ENCODE measurements at places on chromosomes 7 and 10.

DNA sequence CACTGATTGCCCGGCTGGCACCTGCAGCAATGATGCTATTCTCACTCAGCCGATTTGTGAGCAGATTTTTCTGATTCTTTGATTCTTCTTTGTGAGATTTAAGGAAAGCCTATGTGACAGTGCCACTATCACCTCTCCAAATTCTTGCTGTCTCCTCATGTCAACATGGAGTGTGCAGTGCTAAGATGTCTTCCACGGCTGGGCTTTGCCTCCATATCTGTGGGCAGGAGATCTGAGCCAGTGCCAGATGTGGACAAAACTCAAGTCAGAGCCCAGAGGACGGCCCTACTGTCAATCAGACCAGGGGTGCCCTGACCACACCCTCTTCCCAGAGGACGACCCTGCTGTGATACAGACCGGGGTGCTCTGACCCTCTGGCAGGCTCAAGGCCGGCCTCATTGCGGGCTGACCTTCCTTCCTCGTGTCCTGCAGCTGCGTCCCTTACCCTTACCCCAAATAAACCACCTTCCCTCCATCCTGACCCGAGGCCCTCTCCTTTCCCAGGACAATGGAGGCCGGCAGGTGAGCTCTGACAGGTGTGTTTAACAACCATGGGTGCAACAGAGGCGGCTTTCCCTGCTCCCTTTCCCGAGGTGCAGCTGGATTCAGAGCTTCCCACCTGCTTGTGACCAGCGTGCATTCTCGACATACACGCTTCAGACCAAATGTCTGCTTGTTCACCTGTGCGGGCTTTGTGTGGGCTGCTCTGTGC is 221.4 kb downstream of the ADARB2 start:
- DNase-seq: no peak

GRCh38 chr10:11510281-11510680 is 101.2 kb downstream of the USP6NL start:
- DNase-seq: no peak

GRCh38 chr7:113170591-113170990 is 52.2 kb upstream of the SMIM30 start:
- no peak for DNase-seq

DNA sequence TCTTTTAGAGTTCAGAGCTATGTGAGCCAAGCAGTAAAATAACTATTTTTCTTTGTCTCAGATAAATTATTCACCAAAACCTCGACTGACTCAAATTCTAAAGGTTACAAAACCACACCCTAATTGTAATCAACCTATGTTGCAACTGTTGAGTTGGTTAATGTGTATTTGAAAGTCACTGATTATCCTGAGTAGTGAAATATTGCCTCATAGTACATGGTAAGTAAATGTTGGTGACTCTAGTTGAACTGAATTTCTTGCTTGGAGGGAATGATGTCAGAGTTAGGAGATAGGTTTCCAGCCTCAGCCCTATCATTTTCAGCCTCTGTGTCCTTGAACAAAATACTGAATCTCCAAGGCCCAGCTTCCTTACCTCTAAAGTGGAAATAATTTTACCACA is 3.0 kb upstream of the CYP2C18 start:
- no peak for DNase-seq

GRCh38 chr7:154906201-154906600 is 96.7 kb downstream of the PAXIP1 start:
- no peak for DNase-seq
